ENCODE measurements at places on chromosomes 11 and 22. TPM values are rescaled to one million over a fixed set of nuclear protein-coding genes. Genes with fewer than 3 reads are reported as not detected.

CTSF gene
- polyA plus RNA-seq: 16.0 TPM

SAA4 gene
- not detected for polyA plus RNA-seq

EFEMP2 gene
- 601 TPM for polyA plus RNA-seq

NOX4 gene
- 4.7 TPM for polyA plus RNA-seq

MAJIN gene
- polyA plus RNA-seq: not detected

WT1 gene
- polyA plus RNA-seq: not detected

KIF18A gene
- 8.9 TPM for polyA plus RNA-seq

RAG1 gene
- 0.06 TPM for polyA plus RNA-seq

TPBGL gene
- polyA plus RNA-seq: not detected

NPTXR gene
- 1.8 TPM for polyA plus RNA-seq

GLYAT gene
- not detected for polyA plus RNA-seq

SEZ6L gene
- not detected for polyA plus RNA-seq

SOX6 gene
- 1.7 TPM for polyA plus RNA-seq

DEFB131B gene
- not detected for polyA plus RNA-seq

RASD2 gene
- polyA plus RNA-seq: 0.32 TPM

IL18 gene
- polyA plus RNA-seq: 0.89 TPM

SCGB2A2 gene
- not detected for polyA plus RNA-seq

ABCC8 gene
- polyA plus RNA-seq: not detected

OR2AG1 gene
- polyA plus RNA-seq: not detected

MMP12 gene
- not detected for polyA plus RNA-seq

TMPRSS4 gene
- not detected for polyA plus RNA-seq

RAB39A gene
- not detected for polyA plus RNA-seq

MMP8 gene
- 0.11 TPM for polyA plus RNA-seq

CARD10 gene
- 19.8 TPM for polyA plus RNA-seq

MRGPRX3 gene
- polyA plus RNA-seq: not detected

MAPK12 gene
- 59.9 TPM for polyA plus RNA-seq

CXCR5 gene
- polyA plus RNA-seq: not detected

COMT gene
- polyA plus RNA-seq: 347 TPM

Measured in IMR-90 (cell line).